Breast epithelium (tissue), 4 donors: ENCODE measurements at places on chromosomes 6 and 20.

DNA sequence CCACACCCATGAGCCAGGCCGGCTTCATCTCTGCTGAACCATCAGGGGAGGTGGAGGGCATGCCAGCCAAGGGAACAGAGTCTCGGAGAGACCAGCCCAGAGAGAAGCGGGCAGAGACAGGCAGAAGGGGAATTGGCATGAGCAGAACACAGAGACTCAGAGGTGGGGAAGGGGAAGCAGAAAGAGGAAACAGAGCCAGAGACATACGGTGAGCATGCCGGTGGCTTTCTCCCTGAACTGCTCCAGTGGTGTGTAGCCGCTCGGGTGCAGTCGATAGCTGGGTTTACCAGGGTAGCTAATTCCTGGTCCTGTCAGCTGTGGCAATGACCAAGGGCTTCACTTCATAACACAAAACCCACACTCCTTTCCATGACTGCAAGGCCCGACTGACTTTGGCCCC, 83.6 kb upstream of the CCDC167 start:
- H3K27me3 ChIP-seq: no peaks in the 10 kb centered on the region
- H3K4me3 ChIP-seq: no peak overlapping the region
- H3K4me1 ChIP-seq: no peaks in the 10 kb centered on the region
- H3K27ac ChIP-seq: no peak overlapping the region
- no peaks in the 10 kb centered on the region for H3K36me3 ChIP-seq

GRCh38 chr20:48079028-48079427, 293.7 kb upstream of the SULF2 start:
- H3K4me1 ChIP-seq: no peaks in the 10 kb centered on the region
- DNase-seq: no peak
- H3K27me3 ChIP-seq: no peaks in the 10 kb centered on the region
- H3K27ac ChIP-seq: no peak overlapping the region
- no peak overlapping the region for H3K4me3 ChIP-seq

DNA sequence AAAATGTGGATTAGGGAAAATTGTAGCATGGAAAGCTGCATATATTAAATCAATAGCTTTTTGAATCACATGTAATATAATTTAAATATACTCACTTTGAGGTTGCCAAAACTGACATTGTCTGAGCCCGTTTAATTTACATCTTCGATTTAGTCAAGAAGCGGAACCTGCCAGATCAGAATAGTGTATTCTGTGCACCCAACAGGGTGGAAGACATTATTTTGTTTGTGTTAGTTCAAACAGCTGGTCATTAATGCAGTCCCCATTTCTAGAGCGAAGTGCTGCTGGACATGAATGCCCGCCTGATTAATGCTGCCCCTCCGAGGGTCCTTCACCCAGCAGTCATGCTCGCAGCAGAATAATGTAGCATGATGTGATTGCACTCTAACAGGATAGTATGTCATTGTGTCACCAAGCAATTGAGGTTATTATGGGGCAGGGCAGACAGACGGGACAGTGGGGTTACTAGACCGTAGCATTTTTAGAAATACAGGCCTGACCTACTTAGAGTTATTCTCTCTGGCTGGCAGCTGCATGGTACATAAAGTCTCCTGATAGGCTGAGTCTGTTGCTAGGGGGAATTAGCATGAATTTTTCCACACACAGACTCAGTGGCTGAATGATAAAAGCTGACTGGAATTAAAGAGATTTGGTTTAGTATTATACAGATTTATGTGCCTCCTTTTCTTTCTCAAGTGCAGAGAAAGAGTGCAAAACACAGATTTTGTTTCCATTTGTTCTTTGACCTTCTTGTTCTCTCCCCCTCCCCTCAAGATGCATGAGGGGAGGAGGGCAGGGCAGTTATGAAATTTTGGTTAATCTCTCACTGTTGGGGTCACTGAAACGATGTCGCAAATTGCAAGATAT, 147.1 kb downstream of the PRL start:
- H3K27me3 ChIP-seq: no peaks in the 10 kb centered on the region
- H3K36me3 ChIP-seq: no peaks in the 10 kb centered on the region
- no peaks in the 10 kb centered on the region for H3K4me1 ChIP-seq
- peak overlapping the region; percentile 2 for H3K27ac ChIP-seq
- DNase-seq: no peak

- no peaks in the 10 kb centered on the region for H3K27me3 ChIP-seq
- H3K4me3 ChIP-seq: no peak overlapping the region
- H3K4me1 ChIP-seq: peaks cover 6% of the 10 kb centered on the region
- DNase-seq: no peak
- H3K36me3 ChIP-seq: no peaks in the 10 kb centered on the region
These were observed 87.8 kb downstream of the UTRN start for GRCh38 chr6:144372611-144373594.
